ENCODE measurements at places on chromosomes 3 and 15.
A peak's percentile ranks its signal among the peaks of the same experiment; 100 is the strongest.

DNA sequence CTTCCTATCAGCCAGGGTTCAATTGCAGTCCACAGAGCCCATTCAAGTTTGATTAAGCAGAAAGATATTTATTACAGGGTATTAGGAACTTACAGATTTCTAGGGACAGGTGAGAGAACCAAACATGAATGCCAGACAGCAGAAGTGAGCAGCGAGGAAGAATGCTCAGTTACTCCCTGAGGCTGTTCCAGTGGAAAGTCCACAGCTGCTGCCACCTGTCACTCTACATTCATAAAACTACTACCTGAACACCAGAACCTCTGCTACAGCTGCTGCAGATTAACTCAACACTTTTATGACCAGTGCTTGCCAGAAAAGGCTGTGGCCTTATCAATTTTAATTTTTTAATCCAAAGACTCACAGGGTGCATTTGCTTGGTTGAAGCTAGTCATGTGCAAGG lies 325.4 kb upstream of the ONECUT1 start:
- no peak for DNase-seq

DNA sequence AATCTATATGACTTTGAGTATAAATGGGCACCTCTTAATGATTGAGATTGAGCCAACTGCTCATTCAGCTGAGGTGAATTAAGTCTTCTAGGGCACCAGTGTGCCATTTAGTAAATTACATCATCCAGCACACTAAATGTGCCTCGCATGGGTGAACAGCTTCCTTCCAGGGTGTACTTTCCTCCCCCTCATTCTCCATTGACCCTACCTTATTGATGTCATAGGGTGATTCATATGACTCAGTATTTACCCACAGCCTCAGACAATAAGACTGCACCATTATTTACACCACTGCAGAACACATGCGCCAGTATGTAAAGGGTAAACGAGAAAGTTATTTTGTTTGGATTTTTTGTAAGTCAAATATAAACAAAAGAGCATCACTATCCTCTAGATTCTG lies 185.2 kb upstream of the ARL6 start:
- DNase-seq: no peak

DNA sequence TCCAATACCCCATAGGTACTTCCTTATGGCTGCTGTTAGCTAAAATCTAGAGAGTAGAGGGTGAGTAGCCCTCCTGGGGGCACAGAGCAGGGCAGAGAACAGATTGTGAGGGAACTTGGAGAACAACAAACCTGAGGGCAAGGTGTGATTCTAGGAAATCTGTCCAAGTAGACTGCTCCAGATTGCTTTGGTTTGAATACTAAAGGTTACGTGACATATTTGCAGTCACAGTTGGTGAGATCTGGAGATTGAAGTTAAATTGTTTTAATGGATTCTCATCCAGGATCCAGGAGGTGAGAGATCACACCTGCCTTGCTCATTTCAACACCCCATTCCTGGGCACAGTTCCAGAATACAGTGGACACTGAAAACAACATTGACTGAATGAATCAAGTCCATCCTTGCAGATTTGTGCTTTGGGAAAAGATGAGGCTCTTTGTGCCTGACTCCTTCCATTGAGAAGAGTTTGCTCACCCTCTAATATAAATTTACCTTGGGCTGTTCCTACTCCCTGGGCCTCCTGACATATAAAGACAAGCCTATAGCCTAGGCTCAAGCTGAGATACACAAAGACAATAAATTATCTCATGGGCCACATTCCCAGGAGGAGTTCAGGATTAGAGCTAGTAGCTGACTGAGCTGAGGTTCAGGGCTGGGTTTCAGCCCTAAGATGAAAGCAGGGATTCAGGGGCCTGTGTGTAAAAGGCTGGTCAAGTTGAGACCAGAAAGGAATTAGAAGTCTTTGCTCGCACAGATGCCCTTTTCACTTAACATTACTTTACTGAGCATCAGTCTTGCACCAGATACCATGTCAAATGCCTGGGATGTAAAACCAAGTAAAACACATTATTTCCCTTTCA lies 400.9 kb upstream of the MCTP2 start:
- no peak for DNase-seq

- peak; percentile 73 for DNase-seq
These were observed 993 bp upstream of the SIAH2 start for GRCh38 chr3:150763841-150764483.

DNA sequence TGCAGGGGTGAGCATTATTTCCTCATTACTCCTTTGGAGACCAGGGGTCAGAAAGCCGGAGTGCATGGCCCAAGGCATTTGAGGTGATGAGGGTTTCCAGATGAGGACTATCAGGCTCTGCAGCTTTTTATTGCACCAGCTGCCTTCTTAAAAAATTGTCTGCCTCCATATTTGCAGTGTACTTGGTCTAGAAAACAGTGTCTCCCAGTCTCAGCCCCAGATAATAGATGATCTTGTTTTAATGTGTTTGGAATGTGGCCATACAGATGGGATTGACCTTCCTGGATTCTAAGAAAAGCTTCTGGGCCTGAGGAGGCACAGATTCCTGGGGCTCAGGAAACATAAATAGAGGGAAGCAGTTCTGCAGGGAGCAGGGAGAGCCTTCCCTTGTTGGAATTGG lies 123.3 kb downstream of the GABRG3 start:
- no peak for DNase-seq

GRCh38 chr15:60344461-60344860 lies 53.3 kb downstream of the ANXA2 start:
- no peak for DNase-seq

- no peak for DNase-seq
These were observed 1.3 kb upstream of the BTLA start for GRCh38 chr3:112500621-112501020.

- DNase-seq: no peak
These were observed 226.9 kb upstream of the MRPL3 start for GRCh38 chr3:131729643-131730017.
